ENCODE measurements at places on chromosomes 5 and 9. TPM values are rescaled to one million over a fixed set of nuclear protein-coding genes. Genes with fewer than 3 reads are reported as not detected.

The CEP78 gene
- polyA plus RNA-seq = 5.2 TPM

The WDR38 gene
- not detected for polyA plus RNA-seq

The IGIP gene
- polyA plus RNA-seq = 3.8 TPM

The PCDHA2 gene
- 0.40 TPM for polyA plus RNA-seq

The GNA14 gene
- polyA plus RNA-seq = 1.8 TPM

The ADAMTS19 gene
- polyA plus RNA-seq = 0.02 TPM

The ALAD gene
- 43.3 TPM for polyA plus RNA-seq

The GABRA1 gene
- polyA plus RNA-seq = not detected

The ORM2 gene
- 0.34 TPM for polyA plus RNA-seq

The CNTFR gene
- 2.5 TPM for polyA plus RNA-seq

The PRUNE2 gene
- polyA plus RNA-seq = 19.1 TPM
